ENCODE measurements at places on chromosomes 7 and 10.

DNA sequence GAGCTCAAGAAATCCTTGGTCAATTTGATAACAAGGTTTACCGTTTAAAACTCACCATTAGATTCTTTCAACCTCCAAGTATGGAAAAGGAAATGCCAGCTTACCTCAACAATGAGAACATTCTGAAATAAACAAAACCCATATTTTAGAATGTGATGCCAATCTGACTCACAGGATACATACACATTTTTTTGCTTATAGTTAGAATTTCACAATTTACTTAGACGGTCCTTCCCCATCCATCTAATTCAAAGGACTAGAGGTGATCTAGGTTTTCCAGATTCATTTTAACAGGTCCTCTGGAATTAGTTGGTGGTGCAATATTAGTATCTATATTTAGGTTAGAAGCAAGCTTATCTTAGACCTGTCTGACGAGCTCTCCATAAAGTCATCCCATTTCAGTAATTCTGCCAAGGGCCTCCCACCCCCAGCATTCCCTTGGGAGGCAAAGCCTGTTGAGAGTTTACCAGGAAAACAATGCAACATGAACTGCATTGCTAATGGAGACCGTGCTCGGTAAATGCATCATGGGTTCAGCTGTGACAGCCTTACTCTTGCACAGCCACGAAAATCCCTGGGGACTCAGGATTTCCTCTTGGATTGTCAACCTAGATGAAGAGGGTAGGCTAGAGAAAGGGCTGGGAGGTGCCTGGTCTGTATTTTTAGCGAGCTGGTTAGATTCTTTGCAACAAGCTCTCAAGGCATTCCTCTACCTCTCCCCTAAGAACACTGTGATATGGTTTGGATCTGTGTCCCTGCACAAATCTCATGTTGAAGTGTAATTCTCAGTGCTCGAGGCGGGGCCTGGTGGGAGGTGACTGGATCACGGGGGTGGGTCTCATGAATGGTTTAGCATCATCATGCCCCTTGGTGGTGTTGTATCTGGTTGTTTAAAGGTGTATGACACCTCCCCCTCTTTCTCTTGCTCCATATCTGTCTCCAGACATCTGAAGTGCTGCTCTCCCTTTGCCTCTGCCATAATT, 93.8 kb downstream of the PRTFDC1 start:
- DNase-seq, result peak; percentile 28

GRCh38 chr7:158710651-158711102, 6.1 kb upstream of the NCAPG2 start:
- DNase-seq, result peak; percentile 23

- peak; percentile 91 for DNase-seq
Observed at GRCh38 chr7:102390697-102391484, 5.3 kb upstream of the PRKRIP1 start.

- DNase-seq, result no peak
Observed at GRCh38 chr10:34641913-34642558, 173.1 kb downstream of the PARD3 start.

DNA sequence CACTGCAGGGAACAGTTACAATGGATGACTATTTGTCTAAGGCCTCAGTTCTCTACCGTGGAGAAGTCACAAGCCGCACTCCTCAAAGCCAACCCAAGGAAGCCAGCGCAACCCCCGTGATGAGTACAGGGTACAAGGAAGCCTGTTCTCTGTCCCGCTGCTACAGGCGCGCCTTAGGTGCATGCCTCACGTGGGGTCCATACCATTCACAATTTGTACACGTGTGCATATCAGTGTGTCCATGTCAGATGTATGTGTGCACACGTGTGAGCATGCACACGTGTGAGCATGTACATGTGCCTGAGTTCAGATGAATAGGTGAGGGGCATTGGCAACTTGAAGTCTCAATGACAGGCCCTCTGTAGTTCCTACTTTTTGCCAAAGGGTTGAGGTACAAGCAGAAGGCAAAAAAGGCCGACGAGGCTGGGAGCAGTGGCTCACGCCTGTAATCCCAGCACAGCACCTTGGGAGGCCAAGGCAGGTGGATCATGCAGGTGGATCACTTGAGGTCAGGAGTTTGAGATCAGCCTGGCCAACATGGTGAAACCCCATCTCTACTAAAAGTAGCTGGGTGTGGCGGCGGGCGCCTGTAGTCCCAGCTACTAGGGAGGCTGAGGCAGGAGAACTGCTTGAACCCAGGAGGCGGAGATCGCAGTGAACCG, 62.8 kb downstream of the CTBP2 start:
- DNase-seq, result no peak

DNA sequence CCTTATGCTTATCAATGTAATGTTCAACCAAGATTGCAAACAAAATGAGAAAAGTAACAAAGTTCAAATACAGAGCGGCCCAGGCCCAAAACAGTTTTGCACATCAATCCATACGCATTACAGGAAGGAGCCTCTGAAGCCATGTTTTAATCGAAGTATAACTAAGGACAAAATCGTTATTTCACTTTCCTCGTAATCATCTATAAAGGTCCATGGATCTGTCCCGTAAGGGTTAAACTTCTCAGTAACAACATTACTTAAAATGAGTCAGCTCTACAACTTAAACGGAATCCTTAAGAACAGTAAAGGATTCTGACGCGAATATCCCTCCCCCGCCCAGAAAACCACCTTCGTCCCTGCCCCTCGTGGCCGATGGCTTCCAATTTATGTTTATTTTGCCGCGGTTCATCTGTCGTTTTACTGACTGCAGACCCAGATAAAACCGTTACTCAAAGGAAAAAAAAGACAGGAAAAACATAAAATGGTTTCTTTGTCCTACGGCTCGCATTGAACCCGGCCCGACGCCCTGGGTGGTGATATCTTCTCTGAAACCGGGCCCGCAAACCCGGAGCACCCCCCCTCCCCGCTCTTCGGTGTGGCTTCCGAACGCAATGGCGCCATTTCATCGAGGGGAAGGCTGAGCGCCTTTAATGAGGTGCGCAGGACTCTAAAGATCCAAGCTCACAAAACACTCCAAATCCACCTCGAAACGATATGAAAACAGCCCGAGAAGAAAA, 1.1 kb downstream of the HNRNPA2B1 start:
- peak; percentile 59 for DNase-seq

DNA sequence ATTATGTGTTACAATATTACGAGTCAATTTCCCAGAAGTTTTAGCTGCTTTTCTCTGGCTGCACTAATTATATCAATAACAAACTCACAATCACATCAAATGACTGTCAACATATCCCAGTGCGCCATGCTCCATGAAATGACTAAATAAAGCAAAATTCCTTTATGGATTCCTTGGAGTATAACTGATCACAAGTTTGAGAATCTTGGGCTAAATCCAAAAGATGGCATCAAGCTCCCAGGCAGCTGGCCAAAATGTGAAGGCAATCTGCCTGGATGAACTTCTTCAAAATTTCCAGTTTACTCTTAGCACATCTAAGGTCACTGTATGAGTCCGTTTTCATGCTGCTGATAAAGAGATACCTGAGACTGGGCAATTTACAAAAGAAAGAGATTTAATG, 210.8 kb downstream of the CCSER2 start:
- DNase-seq, result peak; percentile 40

- DNase-seq, result no peak
Observed at GRCh38 chr10:124156524-124157260, 63.3 kb upstream of the CHST15 start.

GRCh38 chr7:7157177-7157886, 25.0 kb upstream of the C1GALT1 start:
- peak; percentile 79 for DNase-seq

GRCh38 chr7:33965183-33965744, 59.9 kb downstream of the BMPER start:
- DNase-seq, result peak; percentile 11

DNA sequence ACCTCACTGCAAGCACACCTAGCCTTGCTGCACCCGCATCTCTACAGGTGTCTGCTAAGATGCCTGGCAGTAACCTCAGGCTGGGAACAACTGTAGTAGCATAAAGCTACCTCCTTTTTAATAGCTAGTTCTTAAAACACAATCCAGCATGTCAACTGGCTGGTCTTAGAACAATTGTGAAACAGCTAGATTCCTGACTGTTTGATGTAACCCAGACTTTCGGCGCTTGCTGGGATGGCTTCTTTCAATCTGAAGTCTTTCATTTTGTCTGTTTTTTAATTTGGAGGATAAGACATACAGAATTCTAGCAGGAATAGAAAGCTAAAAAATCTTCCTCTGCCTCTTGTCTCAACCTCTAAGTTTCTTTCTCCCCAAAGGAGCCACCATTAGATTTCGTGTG, 59.8 kb downstream of the GSDME start:
- no peak for DNase-seq

- peak; percentile 12 for DNase-seq
Observed at GRCh38 chr10:86968994-86969355, 693 bp downstream of the ADIRF start.

GRCh38 chr10:83078160-83078559, 1061.1 kb upstream of the GHITM start:
- no peak for DNase-seq

DNA sequence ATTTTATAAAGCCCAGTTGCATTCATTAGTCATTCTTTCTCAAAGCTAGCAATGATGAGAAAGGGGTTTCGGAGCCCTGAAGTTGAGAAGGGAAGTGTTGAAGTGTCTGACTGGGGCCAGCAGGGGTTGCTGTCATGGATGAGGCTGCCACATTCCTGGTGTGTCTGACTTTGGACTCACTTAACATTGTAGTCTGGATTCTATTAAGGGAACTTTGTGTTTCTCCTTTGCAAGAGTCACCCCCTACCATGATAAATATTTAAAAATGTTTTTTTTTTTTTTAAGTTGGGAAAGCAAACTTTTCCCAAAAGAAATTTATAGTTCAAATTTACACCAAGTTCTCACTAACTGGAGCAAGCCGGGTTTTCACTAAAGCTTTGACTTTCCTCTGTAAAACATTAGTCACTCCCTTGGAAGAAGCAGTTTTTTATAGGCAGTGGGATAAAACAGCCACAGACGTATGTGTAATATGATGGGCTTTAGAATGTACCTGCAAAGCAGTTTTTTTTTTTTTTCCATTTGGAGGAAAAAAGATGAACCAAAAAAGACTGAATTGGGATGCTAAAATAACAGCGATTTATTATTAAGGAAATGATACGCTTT, 243.6 kb downstream of the TWIST1 start:
- peak; percentile 52 for DNase-seq

DNA sequence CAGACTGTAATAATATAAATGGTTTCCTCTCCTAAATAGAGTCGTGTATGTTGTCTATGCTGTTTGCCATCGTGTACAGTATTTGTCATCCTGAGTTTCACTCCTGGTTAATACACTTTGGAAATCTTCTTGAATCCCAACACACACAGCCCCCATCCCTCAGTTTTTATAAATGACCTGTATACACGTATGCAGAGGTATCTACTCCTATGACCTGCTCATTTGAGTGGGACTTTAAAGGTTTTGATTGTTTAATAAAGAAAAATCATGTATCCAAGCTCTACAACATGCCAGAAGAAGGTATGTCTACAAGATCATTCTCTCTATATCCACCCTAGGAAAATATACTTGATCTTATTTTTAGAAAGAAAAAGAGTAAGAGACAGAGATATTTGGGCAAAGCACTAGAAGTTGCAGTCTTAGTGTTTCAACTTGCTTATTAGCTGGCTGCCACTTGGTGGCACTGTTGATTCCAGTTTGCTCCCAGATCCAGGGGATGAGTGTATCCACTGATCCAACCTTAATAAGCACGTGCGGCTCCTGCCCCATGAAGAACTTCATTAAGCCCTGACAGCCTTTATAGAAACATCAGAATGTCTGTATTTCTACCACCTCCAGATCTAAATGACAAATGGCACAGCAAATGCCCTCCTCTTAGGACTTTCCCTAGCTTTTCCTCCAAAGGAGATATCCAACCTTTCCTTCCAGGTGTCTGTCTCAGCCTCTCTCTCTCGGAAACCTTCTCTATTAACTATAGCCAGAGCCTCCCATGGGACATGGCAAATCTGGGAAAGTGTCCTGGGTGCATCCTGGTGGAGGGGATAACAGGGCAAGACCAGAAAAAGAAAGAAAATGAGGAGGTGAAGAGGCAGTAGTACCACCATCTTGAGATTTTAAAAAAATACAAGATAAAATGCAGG, 181.6 kb upstream of the NEBL start:
- DNase-seq, result peak; percentile 75

- no peak for DNase-seq
Observed at GRCh38 chr10:22460531-22461403, 115.5 kb downstream of the SPAG6 start.

- peak; percentile 48 for DNase-seq
Observed at GRCh38 chr10:89217057-89217990, 10.2 kb upstream of the CH25H start.
